ENCODE measurements at places on chromosomes 3 and 15. TPM values are rescaled to one million over a fixed set of nuclear protein-coding genes. Genes with fewer than 3 reads are reported as not detected.

DNA sequence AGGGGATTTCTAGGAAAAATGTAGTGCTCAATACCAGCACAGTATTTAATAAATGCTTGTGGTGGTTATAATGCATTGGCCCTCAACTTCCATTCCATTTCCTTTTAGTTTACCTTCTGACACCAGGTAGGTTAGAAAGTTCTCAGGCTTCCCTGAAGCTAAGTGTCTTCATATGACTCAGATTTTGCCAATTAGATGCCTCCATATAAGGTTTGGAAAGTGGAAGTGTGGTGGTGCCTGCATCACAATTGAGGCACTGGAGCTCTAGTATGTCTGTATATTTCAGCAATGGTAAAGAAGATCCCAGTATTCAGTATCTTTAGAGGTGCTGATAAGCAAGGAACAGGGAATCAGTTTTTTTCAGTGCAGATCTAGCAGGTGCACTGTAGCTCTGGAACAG lies 18.3 kb downstream of the XRN1 start:
- no peak for DNase-seq

DNA sequence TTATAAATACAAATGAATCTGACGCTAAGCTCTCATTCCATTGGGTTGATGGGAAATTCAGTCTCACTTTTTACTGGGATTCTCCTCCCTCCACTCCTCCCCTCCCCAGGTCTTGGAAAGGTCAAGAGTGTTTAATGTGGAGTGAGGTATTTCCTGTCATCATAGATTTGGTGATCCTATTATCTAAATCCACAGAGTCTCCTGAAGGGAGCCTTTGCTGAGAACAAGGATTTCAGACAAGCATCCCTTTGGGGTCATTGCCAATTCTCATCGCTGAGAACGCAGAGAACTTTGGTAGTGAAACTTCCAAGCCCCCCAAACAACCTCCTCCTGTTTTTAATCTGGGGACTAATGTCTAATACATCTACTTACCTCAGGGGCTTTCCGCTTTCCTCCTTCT lies 297.9 kb downstream of the OTOL1 start:
- no peak for DNase-seq

- no peak for DNase-seq
These were observed 374.3 kb downstream of the TIGIT start for GRCh38 chr3:114668099-114668498.

GRCh38 chr3:196707566-196707965 lies 4.5 kb downstream of the CEP19 start:
- DNase-seq = no peak

DNA sequence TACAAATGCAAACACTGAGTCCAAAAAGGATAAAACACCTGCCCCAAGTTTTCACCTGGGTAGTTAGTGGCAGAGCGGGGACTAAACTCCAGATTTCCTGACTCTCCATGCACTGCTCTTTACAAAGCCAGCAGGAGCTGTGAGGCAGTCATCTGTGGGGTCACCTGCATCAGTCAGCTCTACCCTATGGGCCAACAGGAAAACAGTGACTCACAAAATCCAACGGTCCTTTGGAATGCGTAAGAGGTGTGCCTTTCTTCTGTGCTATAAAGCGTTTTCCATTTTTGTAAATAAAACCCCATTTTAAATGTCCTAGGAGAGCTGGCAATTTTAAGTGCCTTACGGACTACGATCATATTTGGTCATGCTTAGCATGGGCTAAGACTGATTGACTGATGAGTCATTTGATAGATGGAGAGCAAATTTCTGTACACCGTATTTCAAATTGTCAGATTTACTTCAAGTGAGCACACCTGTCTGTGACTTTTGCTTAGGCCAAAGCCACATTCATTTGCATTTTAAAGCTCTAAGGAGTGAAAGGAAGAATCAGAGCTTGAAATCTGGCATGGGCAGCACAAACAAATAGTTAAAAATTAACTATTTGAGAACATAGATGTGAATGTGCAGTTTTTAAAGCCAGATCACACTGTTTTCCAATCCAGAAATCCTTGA lies 4.4 kb upstream of the COL8A1 start:
- DNase-seq = no peak

DNA sequence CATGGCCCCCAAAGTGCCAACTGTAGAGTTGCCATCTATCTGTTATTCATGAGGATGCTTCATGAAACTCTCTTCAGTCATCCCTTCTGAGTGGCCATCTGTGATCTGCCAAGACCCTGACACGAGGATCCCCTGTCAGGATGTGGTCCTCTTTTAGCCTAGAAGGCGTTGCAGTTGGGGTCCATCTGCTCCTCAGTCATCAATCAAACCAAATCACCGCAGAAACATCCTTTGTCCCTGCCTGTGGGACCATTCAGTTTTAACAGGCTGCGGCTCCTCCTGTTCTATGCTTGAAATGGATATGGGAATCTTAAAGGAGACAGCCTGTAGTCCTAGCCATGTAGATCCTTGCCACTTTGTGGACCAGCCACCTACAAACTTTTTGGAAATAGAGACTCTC lies 5.9 kb upstream of the RPS27L start:
- DNase-seq = no peak

GRCh38 chr3:193665370-193665989 lies 72.5 kb downstream of the OPA1 start:
- DNase-seq = no peak

DNA sequence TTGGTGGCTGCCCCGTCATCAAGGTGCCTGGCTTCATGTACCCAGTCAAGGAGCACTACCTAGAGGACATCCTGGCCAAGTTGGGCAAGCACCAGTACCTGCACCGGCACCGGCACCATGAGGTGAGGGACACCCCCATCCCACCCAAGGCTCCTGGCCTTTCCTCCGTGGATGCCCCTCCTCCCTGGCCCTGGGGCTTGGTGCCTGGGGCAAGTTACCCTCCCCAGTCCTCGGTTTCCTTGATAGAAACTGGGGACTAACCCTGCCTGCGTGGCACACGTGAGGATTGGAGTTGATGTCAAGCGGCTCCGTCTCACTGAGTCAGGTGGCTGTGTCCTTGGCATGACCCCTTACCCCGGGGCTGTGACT lies 43.9 kb downstream of the DHX30 start:
- no peak for DNase-seq

GRCh38 chr15:52100807-52101442 lies 11.7 kb downstream of the BCL2L10 start:
- peak; percentile 62 for DNase-seq

GRCh38 chr3:190728574-190729246 lies 133.8 kb downstream of the GMNC start:
- DNase-seq = no peak

GRCh38 chr15:60000824-60001609 lies 3.1 kb upstream of the FOXB1 start:
- no peak for DNase-seq

- DNase-seq = no peak
These were observed 21.6 kb downstream of the B3GNT5 start for GRCh38 chr3:183274609-183275008.

DNA sequence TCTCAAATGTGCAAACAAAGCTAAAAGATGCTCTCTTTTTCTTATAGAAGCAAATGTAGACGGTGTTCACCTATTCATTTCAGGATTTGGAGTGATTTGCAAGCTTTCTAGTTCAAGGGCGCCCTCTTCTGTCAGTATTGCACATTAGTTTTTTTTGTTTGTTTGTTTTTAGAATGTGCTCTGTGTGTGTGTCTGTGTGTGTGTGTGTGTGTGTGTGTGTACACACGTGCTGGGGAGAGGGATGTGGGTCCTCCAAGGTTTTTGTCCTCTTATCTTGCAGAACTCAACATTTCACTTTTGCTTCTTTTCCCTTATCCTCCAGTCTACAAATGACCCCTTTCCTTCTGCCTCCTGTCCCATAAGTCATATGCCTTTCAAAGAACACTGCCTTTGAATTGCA lies 23.5 kb downstream of the DNAH1 start:
- DNase-seq = peak; percentile 55

DNA sequence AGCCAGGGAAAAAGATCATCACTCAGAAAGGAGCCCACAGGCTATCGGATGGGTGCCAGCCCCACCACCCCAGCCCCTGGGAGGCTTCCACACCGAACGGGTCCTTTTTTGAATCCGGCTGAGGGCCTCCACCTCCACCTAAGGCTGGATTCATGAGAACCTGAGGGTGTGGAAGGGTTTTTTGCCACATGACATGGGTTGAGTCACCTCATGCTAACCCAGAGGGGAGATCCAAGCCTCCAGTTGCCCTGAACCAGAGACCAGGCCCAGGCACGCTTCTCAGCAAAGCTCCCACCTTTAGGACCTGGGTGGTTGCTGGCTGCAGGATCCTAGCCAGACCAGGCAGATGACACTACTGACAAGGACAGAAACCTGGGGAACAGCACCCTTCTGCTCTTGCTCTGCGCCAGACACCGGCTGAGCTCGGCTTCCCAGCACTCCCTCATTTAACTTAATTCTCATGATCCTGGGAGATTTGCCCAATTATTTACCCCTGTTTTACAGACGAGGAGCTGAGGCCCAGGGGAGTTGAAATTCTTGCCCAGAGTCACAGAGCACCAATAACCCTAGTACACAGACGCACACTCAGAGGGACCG lies 25.6 kb downstream of the DUSP7 start:
- no peak for DNase-seq

GRCh38 chr3:61948699-61949305 lies 387.4 kb downstream of the PTPRG start:
- DNase-seq = no peak

- no peak for DNase-seq
These were observed 70.7 kb downstream of the CYP19A1 start for GRCh38 chr15:51267703-51268083.

- no peak for DNase-seq
These were observed 839.8 kb upstream of the ALCAM start for GRCh38 chr3:104526901-104527401.

DNA sequence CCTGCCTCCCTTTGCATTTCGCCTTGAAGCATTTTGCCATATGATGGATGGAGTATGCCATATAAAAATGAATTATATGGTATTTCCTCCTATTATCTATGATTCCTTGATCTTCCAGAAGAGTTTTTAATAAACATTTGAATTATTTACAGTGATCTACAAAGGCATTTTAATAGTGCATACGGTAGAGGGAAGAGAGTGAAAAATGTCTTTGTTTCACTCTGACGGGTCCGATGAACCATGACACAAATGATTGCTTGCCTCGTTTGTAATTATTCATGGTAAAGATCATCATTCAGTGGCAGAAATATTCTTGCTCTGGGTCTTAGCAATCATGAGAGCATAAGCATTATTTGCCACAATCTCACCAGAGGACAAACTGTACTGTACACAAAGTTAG lies 1010.9 kb downstream of the NTRK3 start:
- no peak for DNase-seq

GRCh38 chr3:107992976-107993684 lies 97.7 kb downstream of the CD47 start:
- no peak for DNase-seq

DNA sequence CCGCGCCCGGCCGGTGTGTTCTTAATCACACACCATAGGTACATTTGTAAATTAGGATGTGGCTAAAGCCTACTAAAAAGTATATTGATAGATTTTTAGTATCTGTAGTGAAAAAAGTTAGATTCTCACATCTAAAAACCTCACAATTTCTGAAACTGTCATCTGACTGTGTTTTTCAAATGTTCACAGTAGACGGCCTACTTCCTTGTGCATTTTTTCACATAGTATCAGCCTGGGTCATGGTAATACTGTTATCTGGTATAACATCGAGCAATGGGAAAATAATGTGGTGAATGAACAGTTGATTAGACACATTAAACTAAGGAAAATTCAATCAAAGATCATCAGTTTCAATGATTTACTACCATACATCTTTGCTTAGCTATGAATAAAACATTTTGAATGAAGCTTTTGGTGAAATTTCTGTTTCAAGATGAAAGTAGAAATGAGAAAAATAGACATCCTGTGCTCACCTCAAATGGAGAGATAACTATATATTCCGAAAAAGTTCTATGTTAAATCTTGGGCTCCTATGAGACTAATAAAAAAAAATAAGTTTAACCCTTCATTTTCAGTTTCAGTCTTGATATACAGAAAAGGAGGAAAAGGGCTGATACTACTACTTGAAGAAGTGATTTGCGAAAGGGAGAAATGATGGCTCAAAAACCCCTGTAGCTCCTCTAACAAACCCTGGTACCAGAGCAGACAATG lies 262.7 kb downstream of the ZBTB20 start:
- DNase-seq = no peak

DNA sequence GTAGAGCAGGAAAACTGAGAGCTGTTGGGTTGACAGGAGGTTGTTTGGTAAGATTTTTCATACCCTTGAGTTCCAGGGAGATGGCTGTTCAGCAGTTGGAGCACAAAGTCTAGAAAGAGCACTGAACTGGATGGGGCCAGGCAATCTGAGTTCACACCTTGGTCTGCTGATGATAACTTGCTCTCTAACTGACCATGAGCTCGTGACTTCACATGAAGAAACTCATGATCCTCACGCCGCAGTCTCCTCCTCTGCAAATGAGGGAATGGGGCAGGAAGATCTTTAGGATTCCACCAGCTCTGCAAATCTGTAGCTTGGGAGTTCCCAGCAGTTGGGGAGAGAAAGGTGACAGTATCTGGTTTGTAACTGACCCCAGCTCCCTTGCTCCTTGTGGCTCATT lies 33.7 kb downstream of the CORO2B start:
- no peak for DNase-seq

DNA sequence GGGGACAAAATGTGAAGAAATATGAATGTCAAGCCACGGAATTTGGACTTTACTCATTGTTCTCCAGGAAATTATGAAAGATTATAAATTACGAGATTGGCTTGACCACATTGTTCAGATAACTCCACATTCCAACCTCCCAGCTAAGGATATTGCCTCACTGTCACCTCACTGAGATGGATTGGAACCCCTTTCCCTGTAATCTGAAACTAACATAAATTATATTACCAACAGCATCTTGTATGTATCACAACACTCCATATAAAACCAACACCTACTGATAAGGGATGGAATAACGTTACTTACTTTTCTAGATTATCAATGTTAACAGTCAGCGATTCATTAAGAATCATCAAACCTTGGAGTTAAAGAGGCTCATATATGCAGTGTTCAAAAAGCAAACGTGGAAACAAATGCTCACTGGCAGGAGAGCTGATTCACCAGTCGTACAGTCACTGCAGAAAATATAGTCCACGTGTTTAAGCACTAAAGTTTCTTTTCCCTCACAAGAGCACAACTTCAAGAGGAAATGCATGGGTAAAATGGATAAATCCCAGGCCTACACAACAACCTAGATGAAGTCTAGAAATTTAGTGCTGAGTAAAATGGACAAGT lies 451.5 kb downstream of the FGF12 start:
- no peak for DNase-seq

The SSUH2 gene
- total RNA-seq = not detected

The TMEM87A gene
- total RNA-seq = 36.2 TPM

The SLCO3A1 gene
- total RNA-seq = 9.7 TPM

The CPLX3 gene
- not detected for total RNA-seq

The KIF15 gene
- total RNA-seq = 0.30 TPM

The BDH1 gene
- 15.4 TPM for total RNA-seq

The RASL12 gene
- total RNA-seq = 31.1 TPM

Data from ovary (tissue), 10 donors.